ENCODE measurements at places on chromosomes 13 and 19.

- no peak for DNase-seq
Observed at GRCh38 chr19:5489551-5489950, 34.3 kb downstream of the ZNRF4 start.

- no peak for DNase-seq
Observed at GRCh38 chr19:15934332-15935078, at the start of gene CYP4F11. Gene CYP4F11 (minus strand): TSS chr19:15934529. CDS start chr19:15934408, 121 bp downstream.

GRCh38 chr13:111043575-111043982, 71.5 kb upstream of the ARHGEF7 start:
- DNase-seq, result no peak

- peak; percentile 59 for DNase-seq
Observed at GRCh38 chr13:26707122-26708006, 53.2 kb downstream of the GPR12 start.

GRCh38 chr13:113544071-113544891, 40.3 kb upstream of the TFDP1 start:
- DNase-seq, result no peak

- DNase-seq, result no peak
Observed at GRCh38 chr13:45402641-45403040, 15.5 kb downstream of the SLC25A30 start.

- no peak for DNase-seq
Observed at GRCh38 chr13:99481366-99481765, 19.9 kb upstream of the TM9SF2 start.

GRCh38 chr13:44857061-44857460, 132.2 kb downstream of the NUFIP1 start:
- no peak for DNase-seq

GRCh38 chr13:93388701-93389100, 162.1 kb downstream of the GPC6 start:
- no peak for DNase-seq

DNA sequence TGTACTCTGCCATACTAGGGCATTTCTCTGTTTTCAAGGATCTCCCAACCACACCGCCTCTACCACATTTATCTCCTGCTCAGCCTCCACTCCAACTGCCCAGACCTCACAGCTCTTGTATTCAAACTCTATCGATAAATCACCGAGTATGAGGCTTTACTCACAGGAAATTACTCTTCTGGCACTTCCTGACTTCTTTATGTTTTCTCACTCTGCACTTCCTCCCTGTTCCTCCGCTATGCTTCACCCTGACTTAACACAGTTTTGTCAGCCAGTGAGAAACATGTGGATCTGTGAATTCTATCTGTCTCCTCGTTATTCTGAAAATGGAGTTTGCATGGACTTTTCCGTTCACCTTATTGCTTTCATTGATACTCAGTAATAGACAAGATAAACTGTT, 2.6 kb upstream of the CARD8 start:
- no peak for DNase-seq

All from HuH-7 (cell line).